SHP77 (cell line): ENCODE measurements at places on chromosomes 13 and 19.

DNA sequence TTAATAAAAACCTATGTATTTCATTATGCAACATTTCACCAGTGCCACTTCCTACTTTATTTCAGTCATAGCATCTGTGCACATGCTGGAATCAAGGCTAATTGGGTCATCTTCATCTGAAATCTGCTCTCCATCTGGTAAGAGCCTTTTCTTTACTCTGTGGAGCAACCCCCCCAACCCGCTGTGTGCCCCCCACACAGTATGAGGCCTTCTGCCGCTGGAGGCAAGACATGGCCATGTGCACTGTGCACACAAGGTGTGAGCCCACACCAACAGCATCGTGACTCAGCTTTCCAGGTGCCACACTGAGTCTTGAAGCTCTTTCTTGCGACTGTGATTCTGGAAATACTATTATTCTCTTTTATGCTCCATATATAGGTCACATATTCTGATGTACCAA lies 471.0 kb downstream of the TBC1D4 start:
- no peak for DNase-seq

DNA sequence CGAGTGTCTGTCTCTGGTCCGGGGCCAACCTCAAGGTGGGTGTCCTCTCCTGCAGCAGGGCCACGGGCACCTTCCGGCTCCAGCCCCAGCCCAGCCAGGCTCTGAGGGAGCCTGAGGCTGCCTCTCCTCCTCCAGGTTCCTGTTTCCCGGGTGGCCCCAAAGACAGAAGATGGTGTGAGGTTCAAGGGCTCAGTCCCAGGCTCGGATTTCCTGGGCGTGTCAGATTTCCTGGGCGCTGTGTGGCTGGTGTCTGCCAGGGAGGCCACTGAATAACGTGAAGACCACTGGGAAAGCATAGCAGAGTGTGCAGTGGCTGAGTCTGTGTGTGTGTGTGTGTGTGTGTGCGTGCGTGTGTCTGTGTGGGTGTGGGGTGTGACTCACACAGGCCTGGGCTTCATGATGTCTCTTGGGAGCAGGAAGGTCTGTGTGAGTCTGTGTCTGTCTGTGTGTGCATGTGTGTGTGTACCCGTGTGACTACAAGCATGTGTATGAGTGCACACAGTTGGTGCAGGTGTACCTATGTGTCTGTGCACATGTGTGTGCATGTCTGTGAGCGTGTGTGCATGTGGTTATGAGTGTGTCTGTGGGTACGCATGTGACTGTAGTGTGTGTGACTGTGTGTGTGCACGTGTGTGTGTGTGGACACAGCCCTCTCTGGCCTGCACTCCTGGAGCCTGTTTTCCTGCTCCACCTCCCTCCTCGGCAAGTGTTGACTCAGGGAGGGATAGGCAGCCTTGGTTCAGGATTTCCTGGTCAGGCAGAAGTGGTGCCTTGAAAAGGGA lies 28.3 kb downstream of the CEBPA start:
- no peak for DNase-seq

DNA sequence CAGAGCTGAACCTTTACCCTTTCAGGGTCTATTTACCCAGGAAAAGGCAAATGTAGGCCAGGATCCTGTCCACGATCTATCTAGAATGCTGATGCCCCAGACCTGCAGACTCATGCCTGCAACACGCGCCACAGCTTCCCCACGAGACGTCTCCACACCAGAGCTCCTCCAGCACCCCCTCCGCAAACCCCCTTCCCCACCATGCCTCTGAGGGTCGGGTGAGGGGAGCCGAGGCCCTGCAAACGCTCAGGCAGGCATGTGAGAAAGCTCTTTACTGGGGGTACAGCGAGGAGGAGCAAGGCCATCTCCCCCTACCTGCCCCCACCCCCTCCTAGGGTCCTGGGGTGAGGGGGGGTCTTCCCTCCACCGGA lies 8.9 kb downstream of the DYRK1B start:
- DNase-seq = no peak

- no peak for DNase-seq
These were observed 6.9 kb downstream of the ACOD1 start for GRCh38 chr13:76955193-76955592.

DNA sequence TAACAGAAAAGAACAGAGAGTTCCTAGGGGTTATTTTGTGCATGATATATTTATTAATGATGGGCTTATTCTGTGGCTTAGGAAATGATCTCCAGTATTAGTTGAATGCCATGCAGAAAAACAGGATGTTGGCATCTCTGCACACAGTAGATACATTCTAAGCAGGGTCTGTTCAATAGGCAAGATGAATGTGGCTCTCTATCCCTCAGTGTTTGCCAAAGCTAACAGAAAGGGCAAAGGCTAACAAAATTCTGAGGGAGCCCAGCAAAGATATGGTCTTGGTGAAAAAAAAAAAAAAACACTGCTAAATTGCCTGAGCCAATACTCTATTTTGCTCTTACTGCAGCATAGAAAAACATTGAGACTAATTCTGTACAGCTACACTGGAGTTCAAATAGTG lies 1095.8 kb downstream of the UQCRFS1 start:
- DNase-seq = no peak

DNA sequence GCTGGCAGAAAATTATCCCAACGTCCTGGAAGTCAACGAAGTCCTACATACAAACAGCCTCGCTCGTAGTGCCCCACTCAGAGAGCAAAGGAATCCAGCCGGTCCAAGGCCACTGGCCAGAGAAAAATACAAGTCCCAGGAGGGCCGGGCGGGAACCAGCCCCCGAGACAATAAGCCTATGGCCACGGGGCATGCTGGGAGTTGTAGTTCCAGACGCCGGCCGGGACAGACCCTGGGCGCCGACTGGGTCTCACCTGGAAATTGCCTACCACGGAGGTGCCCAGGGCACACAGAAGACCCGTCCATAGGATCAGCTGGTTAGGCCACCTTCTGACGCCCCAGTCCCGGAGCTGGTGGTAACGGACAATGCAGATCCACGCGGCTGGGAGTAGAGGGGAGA lies 5.4 kb downstream of the TMEM150B start:
- peak; percentile 30 for DNase-seq

DNA sequence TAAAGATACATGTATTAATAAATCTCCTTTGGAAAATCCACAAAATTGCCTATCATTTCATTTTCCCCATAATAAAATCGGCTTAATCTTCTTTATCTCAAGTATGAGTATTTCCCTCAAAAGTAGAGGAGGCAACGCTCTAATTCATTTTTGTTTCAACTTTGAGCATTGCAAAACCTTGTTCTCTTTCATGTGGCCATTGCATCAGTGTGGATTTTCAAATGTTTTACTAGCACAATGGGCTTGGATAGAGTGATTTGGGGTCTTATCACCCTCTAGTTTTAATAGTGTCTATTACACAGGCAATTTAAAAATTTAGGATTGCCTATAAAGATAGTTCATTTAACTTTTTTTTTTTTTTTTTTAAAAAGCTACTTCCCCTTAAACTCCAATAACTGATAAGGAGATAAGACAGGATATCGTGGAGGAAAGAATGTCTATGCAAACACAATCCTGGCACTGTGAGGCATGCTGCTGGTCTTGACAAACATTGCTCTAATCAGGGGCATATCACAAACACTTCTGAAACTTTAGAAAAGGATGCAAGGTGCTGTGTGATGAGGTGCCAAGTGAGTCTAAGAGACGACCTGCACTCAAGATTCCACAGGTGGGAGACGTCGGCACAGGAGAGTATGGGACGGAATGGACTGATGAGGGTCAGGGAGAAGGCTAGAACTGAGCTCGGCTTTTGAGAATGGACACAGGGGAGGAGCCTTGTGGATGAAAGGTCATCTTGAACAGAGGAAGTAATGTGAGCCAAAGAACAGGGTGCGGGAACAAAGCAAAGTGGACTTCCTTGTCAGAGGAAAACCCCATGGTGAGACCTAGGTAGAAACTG lies 199.7 kb downstream of the IRS2 start:
- DNase-seq = no peak

DNA sequence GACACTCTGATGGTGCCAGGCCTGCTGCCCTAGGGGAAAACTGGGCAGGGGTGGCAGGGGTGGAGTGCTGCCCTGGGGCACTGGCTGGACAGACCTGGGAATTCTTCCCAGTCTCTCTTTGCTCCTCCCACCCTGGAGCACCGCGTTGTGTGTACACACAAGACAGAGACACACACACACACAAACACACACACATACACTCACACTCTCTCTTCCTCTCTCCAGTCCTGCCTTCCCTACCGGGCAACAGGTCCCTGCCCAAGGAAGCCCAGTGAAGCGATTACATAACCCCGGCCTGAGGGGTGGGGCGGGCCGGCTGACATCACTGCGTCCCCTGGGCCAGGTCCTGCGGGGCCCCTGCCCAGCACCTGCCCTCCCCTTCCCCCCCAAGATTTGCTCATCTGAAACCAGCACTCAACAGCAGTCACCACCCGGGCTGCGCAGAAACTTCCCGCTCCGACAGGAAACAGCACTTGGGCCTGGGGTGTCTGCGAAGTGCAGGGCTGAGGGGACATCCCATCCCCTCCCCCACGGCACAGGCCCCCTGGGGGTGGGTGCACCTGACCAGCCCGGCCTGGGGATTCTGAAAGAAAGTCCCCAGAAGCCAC lies 1.2 kb downstream of the MKNK2 start:
- peak; percentile 46 for DNase-seq

DNA sequence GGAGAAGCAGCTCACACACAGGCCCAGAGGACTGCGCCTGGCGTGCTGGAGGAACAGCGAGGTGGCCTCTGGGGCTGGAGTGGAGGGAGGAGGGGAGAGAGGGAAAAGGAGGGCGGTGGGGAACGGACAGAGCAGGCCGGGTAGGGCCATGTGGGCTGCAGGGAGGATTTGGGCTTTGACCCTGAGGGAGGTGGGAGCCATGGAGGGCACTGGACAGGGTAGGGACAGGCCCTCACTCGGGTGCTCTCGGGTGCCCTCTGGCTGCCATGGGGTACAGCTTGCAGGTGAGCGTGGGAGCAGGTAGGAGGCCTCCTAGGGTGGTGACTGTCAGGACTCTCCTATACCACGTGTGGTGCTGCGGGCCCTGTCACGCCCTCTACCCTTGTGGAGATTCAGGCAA lies 22.8 kb downstream of the PLIN4 start:
- DNase-seq = no peak

DNA sequence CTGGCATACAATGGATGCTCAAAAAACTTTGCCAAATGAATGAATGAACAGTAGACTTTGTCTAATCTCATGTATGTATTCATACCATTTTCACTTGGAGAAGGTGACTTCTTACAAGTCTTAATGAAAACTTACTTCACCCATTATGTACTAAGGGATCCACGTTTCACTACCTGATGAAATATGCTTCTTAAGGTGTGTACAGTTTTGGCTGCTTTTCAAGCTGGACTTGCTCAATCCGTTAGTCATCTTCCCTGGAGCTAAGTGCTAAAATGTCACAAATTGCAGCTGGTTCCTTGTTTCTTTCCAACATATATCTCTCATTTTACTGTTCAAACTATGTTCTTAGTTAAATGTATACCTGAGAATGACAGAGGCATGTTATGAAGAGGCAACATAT lies 4.2 kb upstream of the CCNA1 start:
- DNase-seq = no peak

- DNase-seq = no peak
These were observed 466.7 kb downstream of the TUBA3C start for GRCh38 chr13:18714889-18715288.

- DNase-seq = peak; percentile 42
These were observed at the start of gene SLITRK1 for GRCh38 chr13:83881917-83882605. TSS of gene SLITRK1 (minus strand) at chr13:83882474. CDS start at chr13:83881507, 967 bp downstream.

- no peak for DNase-seq
These were observed 4.6 kb downstream of the IGFL4 start for GRCh38 chr19:46035986-46036743.

DNA sequence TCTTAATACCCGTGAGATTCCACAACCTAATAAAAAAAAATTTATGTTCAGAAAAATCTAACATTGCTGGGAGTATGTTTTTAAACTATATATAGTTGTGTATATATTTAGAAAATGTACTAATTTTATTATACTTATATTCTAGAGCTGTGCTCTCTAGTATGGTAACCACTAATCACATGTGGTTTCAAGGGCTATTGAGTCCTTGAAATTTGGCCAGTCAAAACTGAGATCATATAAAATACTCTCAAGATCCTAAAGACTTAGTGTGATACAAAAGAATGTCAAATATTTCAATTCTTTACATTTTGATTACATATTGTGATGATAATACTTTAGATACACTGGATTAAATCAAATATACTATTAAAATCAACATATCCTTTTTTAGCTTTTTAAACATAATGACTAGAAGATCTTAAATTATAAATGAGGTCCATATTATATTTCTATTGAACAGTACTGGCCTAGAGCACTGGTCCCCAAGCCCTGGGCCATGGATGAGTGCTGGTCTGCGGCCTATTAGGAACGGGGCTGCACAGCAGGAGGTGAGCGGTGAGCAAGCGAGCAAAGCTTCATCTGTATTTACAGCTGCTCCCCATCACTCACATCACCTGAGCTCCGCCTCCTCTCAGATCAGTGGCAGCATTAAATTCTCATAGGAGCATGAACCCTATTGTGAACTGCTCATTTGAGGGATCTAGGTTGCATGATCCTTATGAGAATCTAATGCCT lies 176.5 kb upstream of the NBEA start:
- no peak for DNase-seq

GRCh38 chr19:49701271-49701786 lies 10.4 kb downstream of the CPT1C start:
- DNase-seq = no peak

- no peak for DNase-seq
These were observed 7.3 kb upstream of the SBK3 start for GRCh38 chr19:55552620-55553019.

GRCh38 chr13:103788061-103788652 lies 721.9 kb upstream of the SLC10A2 start:
- DNase-seq = no peak

DNA sequence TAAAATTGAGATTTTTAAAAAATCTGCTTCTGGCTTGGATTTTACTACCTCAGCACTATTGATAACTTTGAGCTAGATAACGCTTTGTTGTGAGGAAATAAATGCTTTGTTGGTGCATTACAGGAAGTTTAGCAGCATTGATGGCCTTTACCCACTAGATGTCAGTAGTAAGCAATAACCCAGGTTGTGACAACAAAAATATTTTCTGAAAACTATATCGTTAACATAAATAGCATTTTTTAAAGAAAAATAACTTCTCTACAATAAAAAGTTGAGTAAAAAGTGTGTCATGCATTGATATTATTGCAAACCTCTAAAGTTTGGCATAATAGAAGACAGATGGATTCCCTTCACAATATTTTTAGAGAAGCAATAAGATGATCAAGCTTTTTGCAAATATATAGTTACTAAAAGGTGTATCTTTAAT lies 1246.5 kb downstream of the UQCRFS1 start:
- DNase-seq = no peak
